ENCODE measurements at places on chromosomes 2 and 18.

GRCh38 chr2:105417857-105418436 is 19.1 kb upstream of the FHL2 start:
- no peak for DNase-seq

DNA sequence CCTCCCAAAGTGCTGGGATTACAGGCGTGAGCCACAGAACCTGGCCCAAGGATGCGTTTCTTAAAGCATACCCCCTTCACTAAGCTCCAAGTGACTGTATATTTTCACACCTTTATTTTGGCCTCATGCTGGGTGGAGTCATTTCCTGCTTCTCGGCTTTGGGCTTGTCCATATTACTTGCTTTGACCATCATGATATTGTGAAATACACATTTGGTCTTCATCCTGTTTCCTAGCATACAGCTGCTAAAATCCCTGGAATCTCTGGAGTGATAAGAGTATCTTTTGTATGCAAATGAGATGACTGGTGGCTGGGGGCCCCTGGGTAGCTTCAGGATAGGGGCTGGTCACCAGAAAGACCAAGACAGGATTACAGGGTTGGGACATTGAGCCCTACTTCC is 17.6 kb upstream of the COLEC12 start:
- DNase-seq = no peak

GRCh38 chr2:70907130-70908057 is 28.3 kb upstream of the ATP6V1B1 start:
- DNase-seq = peak; percentile 58

- DNase-seq = no peak
These were observed 30.3 kb downstream of the GPR75 start for GRCh38 chr2:53829273-53829979.

- DNase-seq = no peak
These were observed 129.6 kb downstream of the MREG start for GRCh38 chr2:215883799-215884198.

- DNase-seq = no peak
These were observed 302.7 kb downstream of the CYP26B1 start for GRCh38 chr2:71844967-71845366.

DNA sequence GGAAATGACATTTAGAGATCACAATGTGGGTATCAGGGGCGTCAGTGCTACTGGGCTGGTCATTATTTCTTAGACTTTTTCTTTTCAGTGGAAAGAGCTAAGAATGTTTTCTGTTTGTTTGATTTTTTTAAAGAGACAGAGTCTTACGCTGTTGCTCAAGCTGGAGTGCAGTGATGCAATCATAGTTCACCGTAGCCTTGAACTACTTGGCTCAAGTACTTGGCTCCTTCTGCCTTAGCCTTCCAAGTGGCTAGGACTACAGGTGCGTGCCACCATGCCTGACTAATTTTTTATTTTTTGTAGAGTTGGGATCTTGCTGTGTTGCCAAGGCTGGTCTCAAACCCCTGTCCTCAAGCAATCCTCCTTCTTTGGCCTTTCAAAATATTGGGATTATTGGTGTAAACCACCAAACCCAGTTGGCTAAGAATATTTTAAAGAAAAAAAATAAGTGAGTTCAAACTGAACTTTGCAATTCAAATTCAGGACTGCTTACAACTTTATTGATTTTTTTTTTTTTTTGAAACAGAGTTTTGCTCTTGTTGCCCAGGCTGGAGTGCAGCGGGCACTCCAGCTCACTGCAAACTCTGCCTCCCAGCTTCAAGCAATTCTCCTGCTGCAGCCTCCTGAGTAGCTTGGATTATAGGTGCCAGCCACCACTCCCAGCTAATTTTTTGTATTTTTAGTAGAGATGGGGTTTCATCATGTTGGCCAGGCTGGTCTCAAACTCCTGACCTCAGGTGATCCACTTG is 154.2 kb downstream of the MIB1 start:
- DNase-seq = no peak

GRCh38 chr18:43129946-43130524 is 14.6 kb upstream of the RIT2 start:
- no peak for DNase-seq

DNA sequence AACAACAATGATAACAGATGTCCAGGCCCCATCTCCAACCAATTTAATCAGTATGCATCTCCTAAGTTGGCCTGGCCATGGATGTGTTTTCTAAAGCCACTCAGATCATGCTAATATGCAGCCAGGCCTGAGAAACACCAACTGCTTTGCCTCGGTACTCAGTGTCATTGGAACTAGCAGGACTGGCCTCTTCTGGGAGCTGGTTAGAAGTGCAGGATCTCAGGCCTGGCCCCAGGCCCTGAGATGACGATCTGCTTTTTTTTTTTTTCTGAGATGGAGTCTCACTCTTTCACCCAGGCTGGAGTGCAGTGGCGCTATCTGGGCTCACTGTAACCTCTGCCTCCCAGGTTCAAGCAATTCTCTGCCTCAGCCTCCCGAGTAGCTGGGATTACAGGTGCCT is 69.1 kb downstream of the IRS1 start:
- DNase-seq = no peak

- peak; percentile 61 for DNase-seq
These were observed 3.4 kb downstream of the MBP start for GRCh38 chr18:77129150-77129551.

GRCh38 chr2:51624995-51625394 is 593.1 kb upstream of the NRXN1 start:
- no peak for DNase-seq

DNA sequence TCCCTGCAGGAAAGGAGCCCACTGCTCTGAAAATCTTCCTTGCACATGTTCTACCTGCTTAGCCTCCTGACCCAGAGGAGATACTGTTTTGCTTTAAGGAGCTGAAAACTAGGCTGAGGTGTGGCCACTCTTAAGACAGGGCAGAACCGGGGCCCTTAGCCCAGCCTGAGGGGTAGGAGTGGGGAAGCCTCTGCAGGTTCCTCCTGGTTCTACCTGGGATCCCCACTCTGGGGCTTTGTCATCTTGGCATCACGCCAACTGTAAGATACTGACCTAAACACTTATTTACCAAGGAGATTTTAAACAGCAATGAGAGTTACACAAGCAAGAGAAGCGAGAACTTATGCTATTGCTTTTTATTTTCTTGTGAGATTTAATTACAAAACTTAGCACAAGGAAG is 86.9 kb downstream of the KCTD1 start:
- no peak for DNase-seq

DNA sequence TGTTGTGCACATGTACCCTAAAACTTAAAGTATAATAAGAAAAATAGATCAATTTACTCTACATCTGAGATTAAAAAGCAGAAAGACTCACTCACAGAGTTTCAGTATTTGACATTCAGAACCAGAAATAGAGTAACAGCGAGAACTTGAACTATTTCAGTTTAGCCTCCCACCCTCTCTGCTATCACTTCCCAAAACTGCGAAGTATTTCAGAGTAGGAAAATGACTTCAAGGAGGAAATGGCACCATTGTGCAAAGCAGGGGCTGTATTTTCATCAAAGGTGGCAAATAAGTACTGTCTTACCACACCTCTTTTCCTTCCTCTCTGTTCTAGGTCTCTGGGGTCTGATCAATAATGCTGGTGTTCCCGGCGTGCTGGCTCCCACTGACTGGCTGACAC is 13.6 kb downstream of the DHRS9 start:
- DNase-seq = no peak

GRCh38 chr2:46722142-46722541 is 193.5 kb downstream of the MCFD2 start:
- no peak for DNase-seq

GRCh38 chr2:221571551-221572218 is 419 bp downstream of the EPHA4 start:
- no peak for DNase-seq
